ENCODE measurements at places on chromosomes 12 and 14. TPM values are rescaled to one million over a fixed set of nuclear protein-coding genes. Genes with fewer than 3 reads are reported as not detected.

BCL2L14 gene
- not detected for total RNA-seq

RNASE7 gene
- total RNA-seq = not detected

RPL6 gene
- 1,553 TPM for total RNA-seq

LGR5 gene
- total RNA-seq = 34.5 TPM

- DNase-seq = no peak
Measured at GRCh38 chr14:57492859-57493258, 798 bp downstream of the CCDC198 start.

GRCh38 chr14:90580377-90581335 is 183.8 kb downstream of the CALM1 start:
- DNase-seq = no peak

- no peak for DNase-seq
Measured at GRCh38 chr12:14240873-14241220, 124.6 kb upstream of the ATF7IP start.

DNA sequence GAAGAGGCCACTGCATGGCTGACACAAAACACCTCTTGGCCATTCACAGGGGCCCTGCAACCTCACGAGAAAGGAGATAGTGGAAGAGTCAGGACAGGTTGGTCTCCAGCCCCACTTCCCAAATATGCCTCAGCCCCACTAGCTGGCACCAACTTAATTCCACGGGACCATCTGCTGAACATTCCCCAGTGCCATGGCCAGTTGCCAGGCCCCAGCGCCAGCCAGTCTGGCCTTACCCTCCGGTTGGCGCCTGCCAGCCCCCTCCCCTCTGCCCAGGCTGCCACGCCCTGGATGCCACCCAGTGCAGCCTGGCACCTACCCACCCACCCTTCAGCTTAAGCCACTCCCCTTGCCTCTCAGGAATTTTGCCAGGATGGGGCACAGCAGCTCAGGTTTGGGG is 21.2 kb upstream of the HSPB8 start:
- no peak for DNase-seq

DNA sequence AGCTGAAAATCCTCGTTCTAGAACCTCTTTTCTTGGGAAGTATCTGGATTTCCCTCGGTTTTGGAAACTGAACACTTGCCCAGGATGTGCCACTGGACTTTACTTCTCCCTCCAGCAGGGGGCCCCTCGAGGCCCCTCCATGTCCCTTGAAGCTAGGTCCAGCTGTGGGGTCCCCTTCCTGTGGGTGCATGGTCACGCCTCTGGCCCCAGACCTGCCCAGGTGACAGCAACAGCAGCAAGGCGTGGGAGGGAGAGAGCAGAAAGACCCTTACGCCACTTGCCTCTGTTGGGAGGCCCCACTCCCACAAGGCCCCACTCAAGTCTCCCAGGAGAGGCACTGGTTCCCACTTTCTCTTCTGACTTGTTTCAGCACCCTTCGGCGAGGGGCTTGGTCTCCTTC is 3.1 kb downstream of the SLC25A29 start:
- no peak for DNase-seq

All from uterus (tissue), 4 donors.